ENCODE measurements at places on chromosomes 13 and 19.
A peak's percentile ranks its signal among the peaks of the same experiment; 100 is the strongest.

DNA sequence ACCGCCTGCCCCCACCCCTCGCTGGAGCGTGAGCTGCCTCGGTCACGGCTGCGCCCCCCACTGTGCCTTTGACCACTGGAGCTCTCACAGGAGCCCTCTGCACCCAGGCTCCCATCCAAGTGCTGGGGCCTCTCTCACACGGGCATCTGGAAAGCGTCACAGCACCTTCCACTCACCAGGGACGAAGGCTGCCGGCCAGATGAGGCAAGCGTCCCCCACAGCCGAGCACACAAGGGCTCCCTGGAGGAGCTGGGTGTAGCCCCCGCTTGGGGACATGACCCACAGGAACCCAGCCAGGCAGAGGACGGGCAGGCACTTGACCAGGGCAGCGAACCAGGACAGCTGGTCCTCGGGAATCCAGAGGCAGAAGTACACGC is 560 bp downstream of the TMEM86B start:
- DNase-seq, result no peak

DNA sequence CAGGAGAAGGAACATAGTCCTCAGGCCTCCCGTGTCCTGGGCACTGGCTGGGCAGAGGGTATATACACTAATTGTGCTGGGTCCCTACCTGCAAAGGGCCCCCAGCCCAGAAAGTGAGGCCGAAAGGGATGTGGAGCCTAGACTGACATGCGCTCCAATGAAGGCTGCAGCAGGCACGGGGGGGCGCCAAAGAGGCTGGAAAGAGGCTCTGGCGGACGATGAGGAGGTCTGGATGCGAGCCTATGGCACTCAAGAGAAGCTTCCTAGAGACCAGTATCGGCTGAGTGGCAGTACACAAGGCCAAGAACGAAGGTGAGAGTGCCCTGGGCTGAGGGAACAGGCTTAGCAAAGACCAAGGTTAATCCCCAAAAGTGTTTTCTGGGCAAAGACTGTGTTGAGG is 16.6 kb downstream of the VRK3 start:
- DNase-seq, result no peak

DNA sequence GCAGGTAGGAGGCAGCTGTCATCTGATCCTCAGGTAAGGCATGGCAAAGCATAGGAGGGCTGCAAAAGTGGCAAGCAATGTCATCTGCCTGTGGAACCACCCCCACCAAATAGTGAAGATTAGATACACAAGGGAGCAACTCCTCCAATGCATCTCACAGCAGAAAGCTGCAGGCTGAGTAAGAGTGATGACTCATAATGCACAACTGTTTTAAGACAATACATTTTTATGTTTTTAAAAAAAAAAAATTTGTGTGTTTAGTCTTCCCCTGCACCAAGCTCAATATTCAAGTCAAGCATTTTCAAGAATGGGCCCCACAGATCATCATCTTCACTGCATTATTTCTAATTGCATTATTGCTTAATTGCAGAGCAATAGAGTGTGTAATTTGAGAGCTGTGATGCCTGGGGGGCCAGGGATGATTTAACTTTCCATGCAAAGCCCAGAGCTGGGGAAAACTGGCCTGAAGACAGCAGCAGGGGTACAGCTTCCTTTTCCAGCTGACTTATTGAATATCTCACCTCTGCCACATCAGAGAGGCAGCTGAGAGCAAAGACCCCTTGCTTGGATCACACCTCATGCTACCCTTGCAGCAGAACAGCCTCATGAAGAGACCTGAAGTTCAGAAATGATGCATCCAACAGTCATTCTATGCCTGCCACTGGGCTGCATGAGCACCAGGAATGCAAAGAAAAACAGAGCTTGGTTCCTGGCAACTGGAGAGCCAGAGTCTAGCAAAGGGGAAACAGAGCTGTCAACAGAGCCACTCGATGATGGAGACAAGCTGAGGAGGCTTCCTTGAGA is 22.7 kb upstream of the POP4 start:
- no peak for DNase-seq

DNA sequence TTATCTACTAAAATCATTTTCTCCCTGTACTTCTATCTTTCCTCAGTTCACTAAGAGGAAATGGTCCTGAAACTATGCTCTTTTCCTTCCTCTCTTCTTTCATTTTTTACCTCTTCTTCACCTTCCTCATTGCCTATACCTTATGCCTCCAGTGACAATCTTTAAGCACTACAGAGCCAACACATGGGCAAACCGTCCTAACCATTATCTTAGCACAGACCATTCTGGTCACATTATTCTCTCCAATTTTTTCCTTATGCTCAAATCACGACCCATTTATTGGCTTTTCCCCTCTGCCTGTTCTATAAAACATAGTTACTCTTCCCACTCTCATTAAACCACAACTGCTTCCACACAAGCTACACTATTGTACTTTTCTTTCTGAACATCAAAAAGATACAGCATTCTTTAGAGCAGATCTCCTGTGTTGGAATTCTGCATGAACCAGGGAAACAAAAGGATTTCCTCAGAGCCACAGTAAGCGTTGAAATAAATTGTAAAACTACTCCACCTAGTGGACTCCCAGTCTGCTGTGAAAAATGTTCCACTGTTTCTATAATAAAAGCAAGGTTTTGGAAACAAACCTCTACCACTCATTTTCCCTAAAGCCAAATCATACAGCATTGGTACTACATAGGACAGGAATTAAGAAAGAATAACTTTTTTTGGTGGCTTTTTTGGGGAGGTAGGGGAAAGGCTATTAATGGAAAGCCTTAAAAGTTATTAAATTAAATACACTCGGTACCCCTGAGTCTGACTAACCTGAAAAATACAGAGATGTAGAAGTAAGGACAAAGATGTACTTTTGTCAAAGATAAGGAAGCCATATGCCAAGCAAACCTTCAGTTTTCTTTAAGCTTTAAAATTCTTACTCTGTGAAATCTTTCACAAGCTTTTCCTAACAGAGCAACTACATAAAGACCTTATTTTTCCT is 19.5 kb downstream of the NUFIP1 start:
- peak; percentile 24 for DNase-seq

DNA sequence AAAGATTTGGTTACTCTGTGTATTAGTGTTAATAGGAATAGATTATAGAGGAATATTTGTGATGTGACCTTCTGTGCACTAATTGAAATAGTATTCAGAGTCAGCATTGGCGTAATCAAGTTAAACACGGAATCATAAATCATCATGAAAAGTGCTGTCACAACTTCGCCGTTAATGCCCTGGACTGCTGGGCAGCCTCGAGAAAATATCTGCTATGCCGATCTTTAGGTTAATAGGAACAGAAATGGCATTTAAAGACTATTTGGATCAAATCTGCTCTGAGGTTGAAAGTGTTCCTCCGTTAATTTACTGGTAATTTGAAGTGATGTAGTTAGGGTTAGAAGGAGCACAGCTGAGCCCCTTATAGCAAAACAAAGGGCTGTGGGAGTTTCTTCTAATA is 219.0 kb downstream of the MZT1 start:
- DNase-seq, result no peak

GRCh38 chr13:101837288-101837687 is 384.8 kb downstream of the ITGBL1 start:
- no peak for DNase-seq

- no peak for DNase-seq
Measured at GRCh38 chr13:38952827-38953226, 37.8 kb downstream of the STOML3 start.

GRCh38 chr13:105543742-105544141 is 991.7 kb downstream of the EFNB2 start:
- DNase-seq, result no peak

DNA sequence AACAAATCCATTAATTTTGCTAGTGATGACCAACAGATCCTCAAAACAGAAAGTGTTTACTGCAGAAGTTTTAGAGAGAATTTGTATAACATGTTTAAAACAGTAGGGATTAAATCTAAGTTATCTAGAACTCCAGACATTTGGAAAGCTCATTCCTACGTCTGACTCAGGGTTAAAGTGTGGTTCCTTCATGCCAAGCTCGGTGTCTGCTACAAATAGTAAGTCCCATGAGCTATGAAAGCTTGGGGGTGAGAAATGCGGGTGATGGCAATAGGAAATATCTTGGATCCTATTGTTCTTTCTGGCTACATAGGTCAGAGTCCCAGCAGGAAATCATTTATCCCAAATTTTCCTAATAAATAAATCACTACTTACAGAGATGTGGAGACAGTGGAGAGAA is 867.1 kb downstream of the UQCRFS1 start:
- no peak for DNase-seq

DNA sequence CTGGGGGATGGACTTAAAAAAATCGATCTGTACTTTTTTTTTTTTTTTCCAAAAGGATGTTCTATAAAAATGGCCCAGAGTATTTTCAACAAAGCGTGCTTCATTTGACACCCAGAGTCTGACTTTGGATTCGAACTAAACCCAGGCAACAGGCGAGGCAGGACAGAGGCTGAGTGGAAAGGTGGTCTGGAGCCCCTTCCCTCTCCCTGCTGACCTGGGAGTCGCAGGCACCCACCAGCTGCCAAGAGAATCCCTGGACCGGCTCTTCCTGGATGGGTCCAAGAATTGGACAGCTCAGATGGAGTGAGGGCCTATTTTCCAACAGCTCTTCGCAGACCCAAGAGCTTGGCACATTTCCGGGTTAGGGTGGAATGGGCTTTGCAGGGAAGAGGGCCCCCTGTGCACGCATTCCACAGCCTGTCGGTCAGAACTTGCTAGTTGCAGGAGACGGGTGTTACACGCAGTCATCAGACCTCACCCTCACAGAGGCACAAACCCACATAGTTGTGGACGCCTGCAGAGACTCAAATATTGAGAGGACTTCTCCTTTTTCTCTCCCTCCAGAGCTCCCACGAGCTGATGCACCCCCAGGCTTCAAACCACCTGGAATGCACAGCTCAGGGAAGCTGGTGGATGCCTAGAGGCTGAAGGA is 15.2 kb downstream of the KCTD15 start:
- no peak for DNase-seq

- DNase-seq, result no peak
Measured at GRCh38 chr13:79281339-79281747, 124.7 kb downstream of the RBM26 start.

DNA sequence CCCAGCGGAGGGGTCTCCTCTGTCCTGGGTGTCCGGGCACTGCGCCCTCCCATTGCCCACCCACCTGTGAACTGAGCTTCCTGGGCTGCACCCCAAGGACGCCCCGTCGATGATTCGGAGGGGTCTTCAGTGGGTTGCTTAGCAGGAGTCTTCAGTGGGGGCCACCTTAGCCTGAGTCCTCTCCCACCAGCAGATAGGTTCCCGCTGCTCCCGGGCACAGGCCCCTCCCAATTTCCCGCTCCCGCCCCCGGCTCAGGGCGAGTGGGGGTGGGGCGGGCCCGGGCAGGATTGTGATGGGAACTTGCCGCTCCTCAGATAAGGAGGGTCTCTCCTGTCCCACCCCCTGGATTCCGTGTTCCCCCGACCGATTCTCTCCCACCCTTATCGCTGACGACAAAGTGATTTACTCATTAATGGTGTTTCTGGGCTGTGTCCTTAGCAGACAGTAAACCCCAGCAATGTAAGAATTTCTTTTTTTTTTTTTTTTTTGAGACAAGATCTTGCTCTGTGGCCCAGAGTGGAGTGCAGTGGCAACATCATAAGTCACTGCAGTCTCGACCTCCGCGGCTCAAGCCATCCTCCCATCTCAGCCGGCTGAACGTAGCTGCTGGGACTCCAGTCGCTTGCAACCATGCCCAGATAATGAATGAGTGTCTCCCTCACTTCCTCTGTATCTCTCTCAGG is 655 bp upstream of the S1PR5 start:
- DNase-seq, result no peak

- DNase-seq, result no peak
Measured at GRCh38 chr13:114108894-114109293, 23.5 kb downstream of the RASA3 start.

DNA sequence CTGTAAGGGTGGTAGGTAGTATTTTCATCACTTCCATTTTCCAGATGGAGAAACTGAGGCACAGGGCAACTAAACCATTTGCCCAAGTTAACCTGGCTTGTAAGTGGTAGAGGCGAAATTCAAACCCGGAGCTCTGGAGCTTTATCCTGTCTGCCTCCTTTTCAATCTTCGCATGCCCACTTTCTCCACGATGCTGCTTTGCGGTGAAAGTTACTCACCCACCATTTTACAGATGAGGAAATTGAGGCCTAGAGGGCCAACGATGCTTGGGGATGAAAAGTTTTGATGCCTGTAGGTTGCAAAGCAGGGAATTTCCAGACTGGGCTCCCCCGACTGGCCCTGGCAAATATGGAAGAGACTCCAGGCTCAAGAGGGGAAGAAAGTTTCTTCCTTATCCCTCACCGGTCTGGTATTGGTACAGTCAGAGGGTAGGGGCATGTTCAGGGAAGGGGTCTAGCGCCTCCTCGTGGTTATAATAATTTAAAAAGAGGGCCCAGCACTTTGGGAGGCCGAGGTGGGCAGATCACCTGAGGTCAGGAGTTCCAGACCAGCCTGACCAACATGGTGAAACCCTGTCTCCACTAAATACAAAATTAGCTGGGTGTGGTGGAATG is 1.9 kb upstream of the SH2D3A start:
- DNase-seq, result no peak

GRCh38 chr19:49067554-49067953 is 2.9 kb upstream of the NTF4 start:
- DNase-seq, result no peak

DNA sequence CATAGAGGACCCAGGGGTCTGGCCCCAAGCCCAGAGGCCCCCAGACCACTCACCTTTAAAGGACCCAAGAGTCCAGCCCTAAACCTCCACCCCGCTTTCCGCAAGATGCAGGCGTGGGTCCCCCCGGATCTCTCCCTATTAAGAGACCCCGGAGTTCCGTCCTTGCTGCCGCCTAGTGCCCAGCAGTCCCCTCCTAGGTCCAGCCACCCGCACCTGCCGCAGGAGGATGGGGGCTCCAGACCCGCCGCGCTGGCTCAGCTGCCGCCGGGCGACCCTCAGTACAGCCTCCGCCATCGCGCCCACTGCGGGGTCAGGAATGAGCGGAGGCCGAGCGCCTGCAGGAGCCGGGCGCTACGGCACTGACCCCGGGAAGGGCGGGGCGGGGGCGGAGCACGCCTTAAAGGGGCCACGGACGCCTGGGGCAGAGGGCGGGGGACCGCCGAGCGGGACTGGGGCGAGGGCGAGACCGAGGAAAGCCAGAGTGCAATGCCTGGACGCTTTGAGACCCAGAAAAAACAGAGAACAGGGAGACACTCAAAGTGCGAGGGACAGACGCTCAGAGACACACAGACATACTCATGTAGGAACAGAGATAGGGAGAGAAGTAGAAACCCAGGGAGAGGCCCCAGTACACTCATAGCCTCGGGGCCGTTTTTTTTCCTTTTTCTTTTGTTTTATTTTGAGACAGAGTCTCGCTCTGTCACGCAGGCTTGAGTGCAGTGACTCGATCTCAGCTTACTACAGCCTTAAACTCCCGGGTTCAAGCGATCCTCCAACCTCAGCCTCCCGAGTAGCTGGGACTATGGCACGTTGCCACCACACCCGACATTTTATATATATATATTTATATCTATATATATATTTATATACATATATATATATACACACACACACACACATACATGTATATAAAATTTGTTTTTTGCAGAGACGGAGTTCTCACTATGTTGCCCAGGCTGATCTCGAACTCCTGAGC is at the start of gene ETHE1:
TSS of gene ETHE1 (minus strand) at position 318 of the 976 bp plus-strand sequence. CDS start at position 294, 24 bp downstream.
- peak; percentile 40 for DNase-seq

Measured in GF-D8 (cell line).